Cerebellum (tissue), 4 donors: ENCODE measurements at places on chromosomes 2 and 18. TPM values are rescaled to one million over a fixed set of nuclear protein-coding genes. Genes with fewer than 3 reads are reported as not detected.

Gene LIMS1
- total RNA-seq: 20.6 TPM

Gene LGALSL
- total RNA-seq: 24.8 TPM

Gene CNDP1
- total RNA-seq: 0.36 TPM

Gene MARCHF4
- total RNA-seq: 7.3 TPM

Gene ATP6V1B1
- total RNA-seq: not detected

Gene CFC1
- total RNA-seq: 1.3 TPM

Gene DNAH7
- 12.1 TPM for total RNA-seq

DNA sequence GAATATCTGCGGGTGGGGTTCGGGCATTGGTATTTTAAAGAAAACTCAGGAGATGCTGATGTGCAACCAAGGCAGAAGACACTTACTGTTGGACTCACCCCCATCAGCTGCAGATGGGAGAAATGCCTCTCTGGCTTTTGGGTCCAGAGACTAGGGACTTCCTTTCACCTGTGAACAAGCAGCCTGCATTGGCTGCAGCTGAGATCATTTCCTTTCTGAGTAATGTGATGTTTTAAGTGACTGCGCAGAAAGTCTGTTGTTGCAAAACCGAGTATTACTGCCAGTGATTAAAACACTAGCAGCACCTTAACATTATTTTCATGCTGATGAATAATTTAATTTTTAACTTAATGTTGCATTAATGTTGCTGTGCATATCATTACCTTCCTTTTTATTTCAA is 143.0 kb downstream of the TSN start:
- no peak for DNase-seq

GRCh38 chr2:168208652-168209051 is 38.7 kb downstream of the STK39 start:
- no peak for DNase-seq

GRCh38 chr2:160142472-160142871 is 57.6 kb downstream of the ITGB6 start:
- DNase-seq: no peak

GRCh38 chr2:158179660-158180059 is 78.0 kb downstream of the UPP2 start:
- DNase-seq: peak; percentile 17

DNA sequence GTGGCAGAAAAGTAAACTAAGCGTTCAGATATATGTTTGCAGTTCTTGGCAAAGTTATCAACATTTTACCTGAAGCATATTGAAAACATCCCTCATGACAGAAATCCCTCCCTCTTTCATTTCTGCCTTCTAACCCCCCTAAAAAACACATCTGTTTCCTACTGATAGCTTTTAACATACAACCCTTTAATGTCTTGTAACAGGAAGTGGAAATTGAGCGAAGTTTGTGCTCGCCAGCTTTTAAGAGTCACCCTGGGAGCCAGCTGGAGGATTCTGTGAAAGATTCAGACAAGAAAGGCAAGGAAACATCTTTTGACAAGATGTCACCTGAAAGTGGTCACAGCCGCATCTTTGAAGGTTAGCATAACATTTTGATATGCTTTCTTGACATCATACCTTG is 247.4 kb downstream of the XIRP2 start:
- no peak for DNase-seq

DNA sequence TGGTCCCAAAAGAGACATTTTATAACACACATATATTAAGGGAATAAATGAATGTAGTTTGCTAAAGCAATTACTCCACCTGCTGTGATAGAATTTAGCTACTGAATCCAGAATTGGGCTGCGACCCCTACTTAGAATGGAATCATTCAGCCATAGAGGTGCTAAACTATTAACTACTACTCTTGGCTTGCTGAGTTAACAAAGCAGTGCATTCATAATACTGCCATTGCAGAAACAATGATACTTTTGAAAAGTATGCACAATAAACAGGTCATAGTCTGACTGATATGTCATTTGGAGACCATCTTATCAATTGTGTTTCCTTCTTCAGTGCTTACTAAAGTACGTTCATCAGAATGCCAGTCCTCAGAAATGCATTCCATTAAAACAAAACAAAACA is 273.6 kb downstream of the PIEZO2 start:
- no peak for DNase-seq

DNA sequence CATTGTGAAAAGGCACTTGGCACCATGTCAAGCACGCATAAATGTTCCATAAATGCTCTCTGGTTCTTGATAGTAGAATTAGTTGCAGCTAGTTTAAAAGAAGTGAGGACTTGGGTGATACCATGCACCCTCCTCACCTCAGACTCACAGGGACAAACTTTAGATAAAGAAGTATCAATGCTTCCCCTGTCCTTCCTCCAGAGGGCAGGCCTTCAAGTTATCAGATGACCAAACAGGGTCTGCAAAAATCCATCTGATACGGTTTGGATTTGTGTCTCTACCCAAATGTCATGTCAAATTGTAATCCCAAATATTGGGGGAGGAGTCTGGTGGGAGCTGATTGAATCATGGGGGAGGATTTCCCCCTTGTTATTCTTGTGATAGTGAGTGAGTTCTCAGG is 54.1 kb downstream of the C1QL2 start:
- no peak for DNase-seq

- peak; percentile 72 for DNase-seq
These were observed at the start of gene OBSL1 for GRCh38 chr2:219571311-219572236. TSS of gene OBSL1 (minus strand) at chr2:219571539. CDS start at chr2:219571232, 307 bp downstream.

DNA sequence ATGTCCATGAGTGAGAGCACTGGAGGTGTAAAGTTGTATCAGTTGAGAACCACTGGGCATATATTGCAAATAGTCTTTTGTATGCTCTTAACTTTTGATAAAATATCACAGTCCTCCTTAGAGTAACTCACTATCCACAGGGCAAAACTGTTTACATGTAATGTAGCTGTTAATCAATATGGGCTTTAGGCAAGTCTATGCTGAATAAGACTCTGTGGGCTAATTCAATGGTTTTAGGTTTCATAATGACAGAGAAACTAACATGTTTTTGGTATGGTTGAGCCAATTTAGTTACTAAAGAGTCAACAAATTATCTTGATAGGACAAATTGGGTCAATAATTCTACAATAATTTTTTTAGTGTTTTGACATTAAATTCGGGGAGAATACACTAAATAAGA is 1134.9 kb upstream of the FAM98A start:
- no peak for DNase-seq

- no peak for DNase-seq
These were observed 3.2 kb downstream of the NOSTRIN start for GRCh38 chr2:168805615-168806014.

DNA sequence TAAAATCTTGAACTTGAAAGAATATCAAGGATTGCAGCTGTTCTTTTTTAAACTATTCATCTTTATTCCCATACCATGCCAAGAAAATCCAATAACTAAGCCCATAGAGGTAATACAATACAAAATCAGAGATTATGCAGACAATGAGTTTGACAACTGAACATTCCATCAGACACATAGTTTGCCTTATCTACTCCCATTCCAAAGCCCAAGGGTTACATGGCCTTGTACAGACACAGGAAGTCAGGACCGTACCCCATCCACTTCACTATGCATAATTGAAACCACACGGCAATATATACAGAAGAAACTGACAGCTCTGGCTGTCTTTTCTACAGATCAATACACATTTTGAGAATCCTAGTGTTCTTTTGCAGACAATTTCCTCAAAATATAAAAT is 181.3 kb downstream of the TMX3 start:
- no peak for DNase-seq

GRCh38 chr2:45259138-45259537 is 249.9 kb upstream of the SIX2 start:
- DNase-seq: no peak

DNA sequence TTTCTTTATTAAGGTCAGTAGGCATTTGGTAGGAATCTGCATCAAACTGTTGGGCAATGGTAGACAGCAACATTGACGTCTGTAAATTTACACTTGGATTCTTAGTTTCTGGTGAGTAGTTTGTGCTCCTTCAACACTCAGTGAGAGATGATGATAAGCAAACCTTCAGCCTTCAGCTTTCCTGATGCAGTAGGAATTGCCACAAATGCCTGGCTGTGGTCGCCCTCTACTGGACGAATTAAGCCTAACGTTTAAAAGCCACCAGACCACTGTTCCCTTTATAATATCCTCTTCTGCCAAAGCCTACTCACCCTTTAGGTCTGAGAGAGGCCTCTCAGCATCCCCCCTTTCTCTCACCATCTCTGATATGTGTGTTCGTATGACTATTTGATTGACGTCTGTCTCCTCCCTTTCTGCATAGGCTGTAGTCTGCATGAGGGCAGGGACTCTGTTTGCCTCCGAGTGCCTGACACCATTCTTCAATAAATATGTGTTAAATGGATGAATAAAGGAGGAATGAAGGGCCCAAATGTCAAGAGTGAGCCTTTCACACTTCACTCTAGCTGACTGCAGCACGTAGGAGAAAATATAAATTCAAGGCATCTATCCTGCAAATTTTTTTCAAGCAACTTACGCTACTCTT is 47.0 kb upstream of the PLEKHM3 start:
- peak; percentile 59 for DNase-seq

DNA sequence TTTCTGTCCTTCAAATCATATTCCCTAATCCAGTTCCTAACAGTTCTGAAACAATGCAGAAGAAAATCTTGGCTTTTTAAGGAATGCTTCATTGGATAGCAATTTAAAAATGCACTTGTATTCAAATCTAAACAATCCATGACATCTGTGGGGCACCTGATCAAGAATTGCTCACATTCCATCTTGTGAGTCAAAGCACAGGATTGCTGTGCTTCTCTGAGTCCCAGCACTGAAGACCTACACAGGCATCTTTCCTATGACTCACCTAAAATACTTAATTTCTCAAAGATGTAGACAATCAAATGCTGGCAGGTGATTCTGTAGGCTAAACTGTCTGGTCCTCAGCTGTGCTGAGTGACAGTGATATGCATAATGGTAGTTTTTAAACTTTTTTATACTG is 10.1 kb upstream of the ATP8B1 start:
- DNase-seq: no peak

DNA sequence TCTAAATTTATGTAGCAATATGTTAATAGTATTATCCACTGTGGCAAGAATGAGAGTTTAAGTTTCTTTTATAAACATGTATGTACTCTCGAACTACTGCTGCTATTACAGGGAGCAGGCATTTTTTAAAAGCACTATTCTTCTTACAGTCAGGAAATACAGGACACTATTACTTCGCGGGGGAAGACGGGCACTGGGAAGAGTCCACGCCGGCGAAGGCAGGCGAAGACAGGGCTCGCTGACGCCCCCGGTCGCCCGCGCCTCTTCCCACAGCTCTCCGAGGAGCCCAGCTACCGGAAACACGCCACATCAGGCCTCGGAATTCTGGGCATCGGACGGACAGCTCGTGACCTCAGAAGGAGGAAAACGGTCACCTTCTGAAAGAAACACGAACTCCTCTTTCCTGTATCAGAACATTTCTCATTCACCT is 90.2 kb downstream of the FAM161A start:
- DNase-seq: peak; percentile 77

DNA sequence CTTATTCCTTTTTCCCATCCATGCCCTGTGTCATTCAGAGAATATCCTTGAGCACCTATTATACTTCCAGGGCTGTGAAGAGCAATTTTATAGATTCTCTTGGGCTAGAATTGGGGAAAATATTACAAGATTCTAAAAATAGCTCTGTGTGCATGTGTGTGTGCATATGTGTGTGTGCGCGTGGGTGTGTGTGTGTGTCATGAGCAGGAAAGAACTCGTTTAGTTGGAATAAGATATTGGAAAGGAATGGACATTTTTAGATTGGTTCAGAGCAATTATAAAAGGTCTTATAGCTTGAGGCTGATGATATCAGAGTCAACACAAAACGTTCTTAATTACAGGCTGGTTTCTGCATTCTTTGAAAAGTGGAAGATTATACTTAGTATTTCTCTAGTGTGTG is 212.1 kb upstream of the COPS8 start:
- no peak for DNase-seq

DNA sequence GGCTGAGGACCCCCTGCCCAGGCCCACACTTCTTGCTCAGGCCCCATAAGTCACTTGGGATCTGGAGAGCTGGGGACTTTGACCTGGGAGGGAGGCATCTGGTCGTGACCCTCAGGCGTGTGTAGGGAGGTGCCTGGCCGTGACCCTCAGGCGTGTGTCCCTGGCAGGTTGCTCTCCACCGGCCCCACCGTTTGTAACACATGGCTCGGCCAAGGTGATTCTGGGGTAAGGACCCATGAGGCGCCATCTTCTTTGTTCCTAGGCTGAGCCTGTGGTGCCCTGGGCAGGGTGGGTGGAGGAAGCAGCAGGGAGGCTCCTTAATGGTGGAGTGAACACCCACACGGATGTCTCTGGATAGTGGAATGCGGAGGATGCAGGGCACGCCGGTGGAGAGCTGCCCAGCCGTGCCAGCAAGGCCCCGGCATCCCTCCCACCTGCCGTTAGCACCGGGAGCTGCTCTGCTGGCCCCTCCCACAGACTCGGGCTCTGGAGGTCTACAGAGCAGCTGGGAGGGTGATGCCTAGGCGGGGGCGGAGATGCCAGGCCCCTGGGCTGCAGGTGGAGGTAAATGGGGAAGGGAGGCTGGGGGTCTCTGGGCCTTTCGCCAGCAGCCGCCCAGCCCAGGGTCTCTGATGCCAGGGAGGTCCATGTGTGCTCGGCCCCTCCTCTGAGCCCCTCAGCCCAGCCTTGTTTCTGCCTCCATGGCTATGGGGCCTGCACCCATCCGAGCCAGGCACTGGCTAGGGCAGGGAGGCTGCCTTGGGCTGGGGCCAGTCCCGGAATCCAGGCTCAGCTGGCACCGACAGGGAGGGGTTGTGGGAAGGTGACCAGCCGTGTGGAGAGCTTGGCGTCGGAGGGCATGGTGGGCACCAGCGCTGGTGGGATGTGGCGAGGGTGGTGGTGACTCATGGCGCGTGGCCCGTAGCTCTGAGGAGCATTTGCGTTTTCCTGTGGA is 1.1 kb upstream of the GAL3ST2 start:
- DNase-seq: no peak

- DNase-seq: no peak
These were observed 152.6 kb upstream of the TTC39C start for GRCh38 chr18:23861805-23862470.

GRCh38 chr2:3168230-3168891 is 209.3 kb downstream of the EIPR1 start:
- no peak for DNase-seq

DNA sequence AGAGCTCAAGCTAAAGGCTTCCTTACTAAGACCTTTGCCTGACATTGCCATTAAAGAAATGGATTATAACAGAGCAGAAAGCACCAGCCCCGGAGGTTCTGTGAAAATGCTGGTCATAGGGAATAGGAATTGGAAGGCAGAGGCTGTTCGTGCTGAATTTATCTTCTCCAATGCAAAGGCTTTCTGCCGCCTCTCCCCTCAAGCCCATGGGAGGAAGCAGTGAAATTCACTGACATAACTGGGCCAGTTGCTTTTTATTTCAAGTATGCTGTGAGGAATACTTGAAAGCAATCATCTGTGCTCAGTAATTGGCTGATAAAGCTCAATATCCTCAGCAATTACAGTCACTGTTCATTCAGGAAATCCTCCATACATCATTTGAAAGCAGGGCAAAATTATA is 85.4 kb upstream of the LINC00305 start:
- no peak for DNase-seq

GRCh38 chr18:10081492-10081891 is 167.7 kb downstream of the VAPA start:
- DNase-seq: no peak

GRCh38 chr2:221836095-221836494 is 264.0 kb upstream of the EPHA4 start:
- no peak for DNase-seq
